ENCODE measurements at places on chromosomes 6 and 20. TPM values are rescaled to one million over a fixed set of nuclear protein-coding genes. Genes with fewer than 3 reads are reported as not detected.

The BACH2 gene
- 33.5 TPM for total RNA-seq

GRCh38 chr6:55082021-55082420 lies 92.3 kb upstream of the HCRTR2 start:
- no peak for DNase-seq

The FAM120B gene
- total RNA-seq: 37.7 TPM

DNA sequence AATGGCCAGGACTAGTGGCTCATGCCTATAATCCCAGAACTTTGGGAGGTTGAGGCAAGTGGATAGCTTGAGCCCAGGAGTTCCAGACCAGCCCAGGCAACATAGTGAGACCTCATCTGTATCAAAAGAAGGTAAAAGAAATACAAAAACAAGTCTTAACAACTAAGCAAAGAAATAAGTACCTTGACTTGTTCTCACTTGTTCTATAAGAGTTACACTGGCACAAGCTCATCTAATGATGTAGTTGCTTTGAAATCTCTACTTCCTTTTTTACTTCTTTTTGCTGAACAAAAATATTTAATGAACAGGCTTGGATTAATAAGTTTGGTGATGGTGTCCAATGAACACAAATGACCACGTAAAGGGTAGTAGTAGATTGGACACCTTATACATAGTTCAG lies 72.2 kb downstream of the SGK1 start:
- DNase-seq: no peak

The NANP gene
- total RNA-seq: 6.3 TPM

DNA sequence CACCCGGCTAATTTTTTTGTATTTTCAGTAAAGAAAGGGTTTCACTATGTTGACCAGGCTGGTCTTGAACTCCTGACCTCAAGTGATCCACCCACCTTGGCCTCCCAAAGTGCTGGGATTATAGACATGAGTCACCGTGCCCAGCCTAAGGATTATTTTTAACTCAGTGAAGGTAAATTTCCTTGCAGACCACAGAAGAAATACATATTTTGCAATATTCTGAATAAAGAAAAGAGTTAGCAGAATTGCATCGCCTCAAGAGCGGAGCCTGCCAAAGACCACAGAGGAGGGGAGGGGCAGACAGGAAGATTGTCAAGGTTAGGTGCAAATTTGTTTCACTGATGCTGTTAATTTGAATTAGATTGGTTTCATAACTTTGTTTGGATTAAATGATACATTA lies 47.4 kb downstream of the SOD2 start:
- no peak for DNase-seq

DNA sequence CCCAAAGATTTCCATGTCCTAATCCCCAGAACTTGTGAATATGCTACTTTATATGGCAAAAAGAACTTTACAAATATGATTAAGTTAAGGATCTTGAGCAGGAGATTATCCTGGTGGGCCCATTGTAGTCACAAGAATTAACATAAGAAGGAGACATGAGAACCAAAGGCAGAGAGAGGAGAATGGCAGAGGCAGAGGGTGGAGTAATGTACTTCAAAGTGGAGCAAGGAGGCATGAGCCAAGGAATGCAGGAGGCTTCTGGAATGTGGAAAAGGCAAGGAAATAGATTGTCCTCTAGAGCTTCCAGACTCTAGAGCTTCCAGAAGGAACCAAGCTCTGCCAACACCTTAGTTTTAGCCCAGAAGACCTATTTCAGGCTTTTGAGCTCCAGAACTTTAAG lies 147.4 kb downstream of the MOXD1 start:
- no peak for DNase-seq

The ADGB gene
- total RNA-seq: 0.31 TPM

All from type B pancreatic cell (in vitro differentiated cells).